ENCODE measurements at places on chromosomes 13 and 19.

DNA sequence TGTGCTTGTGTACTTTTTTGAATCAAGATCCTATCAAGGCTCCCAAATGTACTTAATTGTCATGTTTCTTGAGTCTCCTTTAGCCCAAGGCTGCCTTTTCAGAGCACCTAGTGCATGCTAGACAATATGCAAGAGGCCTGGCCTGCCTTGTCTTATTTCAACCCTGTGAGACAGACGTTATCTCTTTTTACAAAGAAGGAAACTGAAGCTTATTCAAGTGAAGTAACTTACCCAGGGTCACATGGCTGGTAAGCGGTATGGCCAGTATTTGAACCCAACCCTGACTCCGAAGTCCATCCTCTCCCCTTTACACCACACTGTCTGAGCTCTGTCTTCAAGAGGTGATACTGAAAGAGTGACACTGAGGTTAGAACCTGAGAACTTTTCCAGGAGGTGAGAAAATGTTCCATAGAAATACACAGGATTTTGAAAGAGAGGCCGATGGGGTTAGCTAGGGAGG is 505.1 kb downstream of the FOXO1 start:
- no peak for DNase-seq

- no peak for DNase-seq
Observed at GRCh38 chr19:38061294-38061693, 154.3 kb downstream of the SIPA1L3 start.

DNA sequence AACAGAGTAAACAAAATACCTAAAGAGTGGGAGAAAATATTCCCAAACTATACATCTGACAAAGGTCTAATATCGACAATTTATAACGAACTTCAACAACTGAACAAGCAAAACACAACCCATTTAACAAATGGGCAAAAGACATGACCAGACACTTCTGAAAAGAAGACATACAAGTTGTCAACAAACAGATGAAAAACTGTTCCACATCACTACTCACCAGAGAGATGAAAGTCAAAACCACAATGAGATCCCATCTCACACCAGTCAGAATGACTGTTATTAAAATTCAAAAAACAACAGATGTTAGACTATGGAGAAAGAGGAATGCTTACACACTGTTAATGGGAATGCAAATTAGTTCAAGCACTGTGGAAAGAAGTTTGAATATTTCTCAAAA is 233.8 kb upstream of the EDNRB start:
- DNase-seq = no peak

DNA sequence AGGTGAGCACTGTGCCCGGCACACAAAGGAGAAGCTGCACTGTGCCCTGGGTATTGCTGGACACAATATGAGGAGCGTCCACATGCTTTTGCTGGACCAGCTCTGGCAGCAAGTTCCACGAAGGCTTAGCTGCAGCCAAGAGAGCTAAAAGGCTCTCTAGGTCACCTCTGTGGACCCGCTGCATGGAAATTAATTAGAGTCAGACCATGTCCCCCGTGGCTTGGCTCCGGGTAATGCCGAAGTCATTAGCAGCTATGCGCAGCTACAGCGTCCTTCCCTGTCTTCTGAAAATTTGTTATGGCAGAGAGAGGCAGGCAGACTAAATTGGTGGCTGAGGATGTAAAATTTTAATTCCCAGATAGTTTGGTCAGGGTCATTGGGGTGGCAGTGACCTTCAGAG is 271.5 kb downstream of the SLC7A1 start:
- no peak for DNase-seq

DNA sequence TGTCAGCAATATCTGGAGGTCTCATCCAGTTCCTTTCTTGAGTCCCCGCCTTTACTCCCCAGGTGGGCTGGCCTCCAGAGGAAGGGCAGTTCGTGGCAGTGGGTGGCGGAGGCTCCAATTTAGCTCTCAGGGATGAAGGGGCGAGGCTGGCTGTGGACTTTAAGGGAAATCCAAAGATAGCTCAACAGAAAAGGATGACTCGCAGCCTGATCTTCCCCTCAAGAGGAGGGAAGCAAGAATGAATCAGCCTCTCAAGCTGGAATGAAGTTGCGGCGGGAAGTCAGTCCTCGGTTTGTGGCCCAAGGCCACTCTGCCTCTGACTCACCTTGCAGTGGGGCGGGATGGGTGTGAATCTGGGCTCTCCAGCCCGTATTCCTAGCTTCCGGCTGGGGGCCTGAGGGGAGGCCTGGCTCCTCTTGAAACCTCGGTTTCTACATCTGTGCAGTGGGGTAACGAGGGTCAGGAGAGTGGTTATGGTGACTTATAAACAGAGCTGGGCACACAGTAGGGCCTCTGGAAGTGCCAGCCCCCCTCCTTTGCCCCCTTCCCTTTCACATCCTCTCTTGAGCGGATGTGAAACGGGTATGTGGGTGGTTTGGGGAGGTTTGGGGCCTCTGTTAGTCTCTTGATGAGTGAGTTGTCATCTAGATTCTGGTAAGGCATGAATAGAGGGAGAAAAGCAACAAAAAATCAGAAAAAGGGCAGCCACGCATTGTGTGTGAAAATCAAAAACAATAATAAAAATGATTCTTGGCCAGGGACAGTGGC is 10.5 kb upstream of the SMG9 start:
- DNase-seq = peak; percentile 88

DNA sequence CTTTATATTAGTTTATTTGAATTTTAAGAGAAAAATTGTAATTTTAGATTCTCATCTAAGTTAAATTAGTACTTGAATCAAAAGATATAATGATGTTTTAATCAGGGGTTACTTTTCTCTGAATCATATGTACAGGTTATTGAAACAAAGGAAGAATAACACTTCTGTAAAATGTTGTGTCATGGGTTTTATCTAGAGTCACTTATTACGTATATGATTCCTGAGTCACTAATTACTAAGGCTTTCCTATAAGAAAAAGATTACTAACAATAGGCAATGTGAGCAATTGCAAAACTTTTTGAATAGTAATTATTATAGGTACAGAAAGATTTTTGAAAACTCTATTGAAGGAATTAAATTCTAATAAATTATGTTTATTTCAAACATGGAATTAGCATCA is 99.2 kb upstream of the KLF5 start:
- DNase-seq = no peak

GRCh38 chr13:94415500-94416237 is 63.8 kb downstream of the DCT start:
- no peak for DNase-seq

DNA sequence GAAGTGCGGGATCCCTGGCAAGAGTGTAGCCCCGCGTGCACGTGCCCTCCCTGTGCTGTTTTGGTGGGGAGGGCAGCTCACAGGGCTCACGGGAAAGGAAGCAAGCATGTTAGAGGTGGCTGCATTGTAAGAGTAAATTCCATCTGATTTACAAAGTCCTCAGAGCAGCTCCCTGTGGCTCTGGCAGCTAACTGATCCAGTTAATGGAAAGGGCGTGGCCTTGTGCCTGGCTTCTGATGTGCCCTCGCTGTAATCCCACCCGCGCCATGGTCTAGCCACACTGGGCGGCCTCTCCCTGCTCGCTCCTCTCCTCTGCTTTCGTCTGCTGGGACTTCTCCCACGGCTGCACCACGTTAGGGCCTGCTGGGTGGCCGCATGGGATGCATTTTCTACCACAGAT is 258.5 kb downstream of the FGF9 start:
- DNase-seq = no peak

- peak; percentile 90 for DNase-seq
Observed at GRCh38 chr19:43755256-43755801, 567 bp upstream of the SMG9 start.

- peak; percentile 83 for DNase-seq
Observed at GRCh38 chr19:6678690-6679109, 8.7 kb upstream of the TNFSF14 start.

DNA sequence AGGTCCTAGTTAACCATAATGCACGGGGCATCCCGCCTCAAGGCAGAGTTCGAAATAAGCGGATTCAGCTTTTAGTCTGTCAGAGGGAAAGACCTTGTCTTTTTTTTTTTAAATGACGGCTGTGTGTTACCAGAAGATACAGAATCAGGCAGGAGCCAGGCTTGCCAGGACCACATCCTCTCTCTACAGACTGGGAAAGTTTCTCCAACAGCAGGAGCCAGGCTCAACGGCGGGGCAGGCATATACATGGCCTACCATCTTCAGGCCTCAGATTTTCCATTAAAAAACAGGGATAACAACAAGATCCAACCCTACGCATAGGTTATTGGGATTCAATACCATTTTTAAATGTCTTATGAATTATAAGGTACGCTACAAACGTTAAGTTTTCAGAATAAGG is 17.8 kb downstream of the IRS2 start:
- DNase-seq = no peak

DNA sequence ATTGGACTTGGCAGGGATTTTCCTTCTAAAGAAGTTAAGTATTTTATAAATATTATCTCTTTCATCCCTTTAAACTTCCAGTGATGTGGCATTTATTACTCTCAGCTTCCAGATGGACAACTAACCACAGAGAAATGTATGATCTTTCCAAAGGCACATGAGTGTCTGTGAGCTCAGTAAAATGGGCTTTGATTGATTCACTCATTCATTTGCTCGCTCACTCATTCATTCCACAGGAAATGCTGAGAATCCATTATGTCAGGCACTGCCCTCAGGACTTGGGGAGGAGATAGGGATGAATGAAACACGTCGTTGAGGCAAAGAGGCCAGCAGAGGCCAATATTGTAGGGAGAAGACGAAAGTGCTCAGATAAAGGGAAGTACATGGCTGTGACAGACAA is 359.3 kb downstream of the EFNB2 start:
- DNase-seq = no peak

GRCh38 chr19:29837448-29837981 is 25.7 kb downstream of the CCNE1 start:
- DNase-seq = peak; percentile 67

DNA sequence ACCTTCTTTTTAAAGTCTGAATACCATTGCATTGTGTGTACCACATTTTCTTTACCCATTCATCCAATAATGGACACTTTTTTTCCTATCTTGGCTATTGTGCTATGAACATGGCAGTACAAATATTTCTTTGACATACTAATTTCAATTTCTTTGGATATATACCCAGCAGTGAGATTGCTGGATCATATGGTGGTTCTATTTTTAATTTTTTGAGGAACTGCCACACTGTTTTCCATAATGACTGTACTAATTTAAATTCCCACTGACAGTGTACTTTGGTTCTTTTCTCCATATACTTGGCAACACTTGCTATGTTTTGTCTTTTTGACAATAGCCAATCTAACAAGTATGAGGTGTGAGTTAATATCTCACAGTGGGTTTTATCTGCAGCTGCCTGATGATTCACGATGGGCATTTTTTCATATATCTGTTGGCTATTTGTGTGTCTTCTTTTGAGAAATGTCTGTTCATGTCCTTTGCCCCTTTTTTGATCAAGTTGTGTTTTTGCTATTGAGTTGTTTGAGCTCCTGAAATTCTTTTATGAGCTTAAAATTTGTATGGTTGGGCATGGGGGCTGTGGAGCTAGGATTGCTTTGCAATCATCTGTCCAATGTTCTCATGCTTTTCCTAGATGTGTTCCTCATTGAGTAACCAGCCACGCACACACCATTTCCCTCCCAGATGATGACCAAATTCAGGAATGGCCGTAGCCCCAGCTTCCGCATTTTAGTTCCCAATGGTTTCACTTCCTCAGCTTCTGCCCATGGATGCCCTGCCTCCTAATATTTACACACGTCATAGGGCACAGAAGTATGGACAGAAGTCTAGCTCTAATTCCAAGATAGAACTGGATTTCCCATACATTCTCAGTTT is 380.0 kb upstream of the SGCG start:
- no peak for DNase-seq

DNA sequence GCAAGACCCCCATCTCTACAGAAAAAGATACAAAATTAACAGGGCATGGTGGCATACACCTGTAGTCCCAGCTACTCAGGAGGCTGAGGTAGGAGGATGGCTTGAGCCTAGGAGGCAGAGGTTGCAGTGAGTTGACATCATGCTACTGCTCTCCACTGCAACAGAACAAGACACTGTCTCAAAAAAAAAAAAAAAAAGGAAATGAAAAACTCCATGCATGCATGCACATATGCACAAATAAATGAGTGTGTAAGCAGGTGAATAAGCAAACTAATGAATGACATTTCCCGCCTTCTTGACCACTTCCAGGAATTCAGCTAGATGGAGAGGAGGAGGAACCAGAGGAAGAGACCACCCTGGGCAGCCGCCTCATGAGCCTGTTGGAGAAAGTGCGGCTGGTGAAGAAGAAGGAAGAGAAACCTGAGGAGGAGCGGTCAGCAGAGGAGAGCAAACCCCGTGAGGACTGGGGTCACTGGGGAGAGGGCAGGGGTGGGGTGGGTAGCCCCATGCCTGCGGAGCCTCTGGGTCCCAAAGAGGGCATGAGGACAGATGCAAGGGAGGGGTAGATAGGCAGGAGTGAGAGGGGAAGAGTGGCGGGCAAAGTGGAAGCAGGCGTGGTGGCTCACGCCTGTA is 58.8 kb downstream of the RYR1 start:
- no peak for DNase-seq

DNA sequence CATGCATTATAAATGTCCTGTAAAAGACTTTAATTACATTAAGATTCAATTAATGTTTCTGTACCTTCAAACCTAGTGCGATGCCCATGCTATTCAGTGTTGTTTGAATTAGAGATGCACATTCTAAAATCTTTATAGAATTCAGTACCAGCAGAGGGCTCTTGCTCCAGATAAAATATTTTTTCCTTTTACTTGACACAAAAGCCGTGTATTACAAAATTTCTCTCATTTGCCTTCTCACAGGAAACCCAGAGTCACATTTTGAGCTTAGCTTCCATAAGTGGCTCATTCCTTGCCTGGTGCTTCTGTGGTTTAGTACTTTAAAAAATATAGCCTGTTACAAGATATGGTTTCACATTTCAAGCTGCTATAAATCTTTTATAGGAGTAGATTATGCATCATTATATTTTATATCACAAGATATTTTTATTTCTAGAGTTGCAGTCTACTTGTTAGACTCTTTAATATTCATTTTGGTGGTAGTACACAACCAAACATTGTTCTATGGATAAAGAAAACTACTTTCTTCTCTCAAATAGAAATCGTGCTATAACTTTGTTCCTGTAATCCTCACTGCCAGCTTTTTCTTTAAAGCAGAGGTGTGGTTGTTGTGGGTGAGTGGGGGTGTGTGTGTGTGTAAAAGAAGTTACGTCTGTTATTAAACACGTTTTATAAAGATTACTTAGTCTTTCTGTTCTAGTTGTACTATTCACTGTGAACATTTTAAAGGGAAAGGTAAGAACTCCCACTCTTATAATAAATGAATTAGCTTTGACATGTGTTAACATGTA is 101.4 kb downstream of the RNF17 start:
- DNase-seq = no peak

DNA sequence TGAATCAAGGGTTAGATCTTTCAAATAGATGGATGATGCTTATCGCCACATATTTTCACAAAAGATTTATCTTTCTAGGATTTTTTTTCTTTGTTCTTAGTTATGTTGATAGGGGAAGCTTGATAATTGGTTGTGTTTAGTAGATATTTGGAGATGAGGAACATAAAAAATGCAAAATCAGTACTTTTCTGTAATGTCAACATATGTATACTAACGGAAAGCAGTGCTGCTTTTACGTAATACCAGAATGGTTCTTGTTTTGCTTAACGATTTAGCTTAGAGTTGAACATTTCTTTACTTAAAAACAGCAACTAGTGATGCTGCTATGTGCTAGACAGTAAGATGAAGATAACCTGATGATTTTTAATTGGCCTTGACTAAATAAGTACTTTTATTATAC is 3.0 kb downstream of the ZMYM2 start:
- no peak for DNase-seq

- no peak for DNase-seq
Observed at GRCh38 chr13:76014406-76015318, 378.5 kb downstream of the LMO7 start.

- DNase-seq = no peak
Observed at GRCh38 chr13:98301721-98302120, 124.7 kb upstream of the RNF113B start.

GRCh38 chr13:112572366-112572765 is 15.6 kb downstream of the TUBGCP3 start:
- DNase-seq = no peak

Measured in activated CD8-positive, alpha-beta memory T cell treated with anti-CD3 and anti-CD28 coated beads, Interleukin-2, amount 50 U/mL, for 48 hours (primary cell).